ENCODE measurements at places on chromosomes 5 and 9.

- DNase-seq, result no peak
Measured at GRCh38 chr5:154342211-154342610, 103.6 kb upstream of the SAP30L start.

DNA sequence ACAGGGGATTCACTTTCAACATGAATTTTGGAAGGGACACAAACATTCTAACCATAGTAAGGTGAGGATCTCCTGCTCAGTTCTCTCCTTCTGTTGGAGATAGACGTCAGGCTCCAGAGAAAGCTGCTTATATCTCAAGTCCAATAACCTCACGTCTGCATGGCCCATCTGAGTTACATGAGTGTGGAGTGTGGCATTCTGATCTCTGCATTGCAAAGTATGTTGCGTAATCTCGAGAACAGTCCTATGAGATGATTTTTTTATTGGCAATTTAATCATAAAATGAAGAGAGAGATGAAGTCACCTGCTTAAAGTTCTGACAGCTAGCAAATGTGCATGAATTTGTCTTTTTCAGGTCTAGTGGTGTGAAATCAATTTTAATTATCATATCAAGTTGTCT, 118.8 kb downstream of the SLC12A2 start:
- DNase-seq, result no peak

DNA sequence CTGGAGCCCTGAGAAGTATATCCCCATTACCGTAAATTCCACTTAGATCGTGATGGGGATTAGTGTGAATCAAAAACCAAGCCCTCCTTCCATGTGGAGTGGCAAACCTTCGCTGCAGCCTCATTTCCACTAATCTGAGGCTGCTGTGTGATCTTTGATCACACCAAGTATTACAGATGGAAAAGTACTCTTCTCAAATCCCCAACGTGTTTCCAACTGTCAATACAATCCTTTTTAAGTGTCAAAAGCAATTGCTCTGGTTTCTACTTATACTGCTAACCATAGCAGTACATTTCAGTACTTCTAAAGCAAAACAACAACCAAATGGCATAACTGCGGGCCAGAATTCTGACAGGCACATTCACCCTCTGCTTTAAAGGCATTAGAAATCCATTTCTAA, 307.7 kb upstream of the ADAMTS16 start:
- DNase-seq, result no peak

GRCh38 chr9:77783518-77783917, 135.4 kb upstream of the GNA14 start:
- DNase-seq, result no peak

GRCh38 chr5:95304711-95305110, 19.8 kb upstream of the MCTP1 start:
- no peak for DNase-seq

- DNase-seq, result no peak
Measured at GRCh38 chr9:123268199-123268464, 254 bp downstream of the STRBP start.

DNA sequence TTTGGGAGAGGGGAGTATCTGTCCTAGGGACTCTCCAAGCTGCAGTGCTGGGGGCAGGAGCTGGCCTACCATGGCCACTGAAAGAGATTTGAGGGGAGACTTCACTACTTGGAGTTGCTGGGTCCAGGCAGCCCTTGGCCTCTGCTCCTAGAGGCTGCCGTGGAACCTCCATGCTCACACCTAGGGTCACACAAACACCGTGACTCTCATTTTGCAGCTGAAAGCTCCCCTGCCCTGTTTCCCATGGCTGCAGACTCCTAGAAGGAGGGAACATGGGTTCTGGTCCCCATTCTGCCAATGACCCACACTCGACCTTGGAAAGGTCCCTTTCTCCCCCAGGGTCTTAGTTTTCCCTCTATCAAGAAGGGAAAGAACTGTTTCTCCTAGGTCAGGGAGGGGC, 147.1 kb upstream of the PPP1R26 start:
- no peak for DNase-seq

GRCh38 chr5:1673042-1673677, 126.5 kb downstream of the MRPL36 start:
- DNase-seq, result no peak

- DNase-seq, result no peak
Measured at GRCh38 chr5:79756076-79756475, 66.4 kb downstream of the CMYA5 start.

DNA sequence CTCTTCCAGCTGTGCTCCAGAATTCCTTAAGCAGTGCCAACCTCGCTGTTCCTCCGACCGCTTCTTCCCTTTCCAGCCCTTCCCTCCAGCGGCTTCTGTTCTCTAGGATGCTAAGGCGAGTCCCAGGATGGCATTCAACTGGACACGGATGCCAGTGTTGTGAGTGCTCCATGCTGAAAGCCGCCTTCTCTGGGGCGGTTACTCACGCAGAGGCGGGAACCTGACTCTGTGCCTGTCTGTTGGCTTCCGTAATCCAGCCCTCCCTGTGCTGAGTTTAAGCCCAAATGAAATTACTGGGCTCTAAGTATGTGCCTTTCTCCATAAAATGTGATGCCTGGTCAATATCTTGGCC, 20.2 kb downstream of the COL5A1 start:
- DNase-seq, result no peak

DNA sequence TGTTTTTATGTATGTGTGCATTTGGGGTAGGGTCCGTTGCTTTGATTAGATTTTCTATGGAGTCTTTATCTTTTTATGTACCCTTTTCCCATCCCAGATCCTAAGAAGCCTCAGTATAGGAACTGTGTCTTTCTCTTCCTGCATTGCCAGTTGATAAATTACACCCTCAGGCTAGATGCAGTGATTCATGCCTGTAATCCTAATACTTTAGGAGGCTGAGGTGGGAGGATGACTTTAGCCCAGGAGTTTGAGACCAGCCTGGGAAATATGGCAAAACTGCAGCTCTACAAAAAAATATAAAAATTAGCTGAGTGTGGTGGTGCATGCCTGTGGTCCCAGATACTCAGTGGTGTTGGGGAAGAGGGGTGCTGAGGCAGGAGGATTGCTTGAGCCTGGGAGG, 40.2 kb downstream of the NLN start:
- DNase-seq, result no peak

- DNase-seq, result no peak
Measured at GRCh38 chr9:127140181-127140580, 17.7 kb upstream of the ANGPTL2 start.

GRCh38 chr9:116144555-116144954, 9.0 kb upstream of the PAPPA start:
- DNase-seq, result no peak

DNA sequence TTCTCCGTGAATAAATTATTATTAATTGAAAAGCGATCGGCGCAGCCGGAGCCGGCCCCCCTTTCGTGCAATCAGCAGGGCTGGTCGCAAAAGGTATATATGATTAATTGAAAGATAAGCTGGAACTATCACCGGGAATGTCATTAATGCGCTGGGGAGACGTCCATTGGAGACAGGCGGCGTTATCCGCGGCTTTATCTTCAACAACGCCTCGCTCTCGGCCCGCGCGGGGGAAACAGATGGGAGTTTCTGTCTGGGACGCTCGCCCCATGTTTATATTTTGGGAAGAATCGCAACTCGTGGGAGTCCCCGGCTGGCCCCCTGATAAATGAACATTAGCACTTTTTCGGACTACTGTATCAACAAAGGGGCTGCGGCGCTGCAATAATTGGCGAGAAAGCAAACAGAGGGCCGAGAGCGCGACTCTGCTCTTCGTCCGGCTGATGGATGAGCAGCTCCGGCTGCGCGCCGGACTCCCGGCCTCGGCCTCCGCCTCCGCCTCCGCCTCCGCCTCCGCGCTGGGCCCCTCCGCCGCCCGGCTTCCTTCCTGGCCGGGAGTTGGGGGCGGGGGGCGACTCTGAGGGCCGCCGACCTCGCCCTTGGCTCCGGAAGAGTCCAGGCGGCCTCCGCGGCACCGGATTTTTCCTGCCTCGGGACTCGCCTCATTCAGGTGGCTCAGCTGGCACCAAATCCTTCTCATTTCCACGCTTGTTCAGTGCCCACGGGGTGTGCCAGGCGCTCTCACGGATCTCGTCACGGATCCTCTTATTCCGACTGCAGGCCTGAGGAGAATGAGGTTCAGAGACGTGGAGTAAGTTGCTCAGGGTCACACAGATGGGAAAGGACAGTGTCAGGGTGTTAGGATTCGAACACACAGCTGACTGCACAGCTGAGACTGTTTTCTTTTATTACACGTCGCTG, 3.6 kb upstream of the NKX2-5 start:
- no peak for DNase-seq

- DNase-seq, result no peak
Measured at GRCh38 chr5:116343961-116344360, 230.7 kb downstream of the SEMA6A start.

- no peak for DNase-seq
Measured at GRCh38 chr5:159897786-159898393, 18.4 kb upstream of the ADRA1B start.

- no peak for DNase-seq
Measured at GRCh38 chr5:172648755-172649154, 7.7 kb downstream of the NEURL1B start.

DNA sequence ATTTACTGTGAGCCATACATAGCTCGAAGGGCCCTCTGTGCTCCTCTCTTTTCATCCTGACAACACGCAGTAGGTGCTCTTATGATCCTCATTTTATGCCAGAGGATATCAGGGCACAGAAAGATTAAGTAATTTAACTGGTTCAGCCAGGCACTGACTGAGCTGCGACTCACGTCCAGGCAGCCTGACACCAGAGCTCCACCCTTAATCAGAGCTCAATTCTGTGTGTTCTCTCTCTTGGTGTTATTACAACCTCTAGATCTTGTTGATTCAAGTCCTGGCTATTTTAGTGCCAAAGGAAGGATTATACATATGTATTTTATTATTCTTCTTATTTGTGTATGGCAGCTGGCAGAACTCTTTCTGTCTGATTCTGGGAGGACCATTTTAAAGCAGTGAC, 59.7 kb downstream of the OSMR start:
- no peak for DNase-seq

GRCh38 chr9:79694208-79694607, 122.4 kb downstream of the TLE4 start:
- DNase-seq, result no peak

DNA sequence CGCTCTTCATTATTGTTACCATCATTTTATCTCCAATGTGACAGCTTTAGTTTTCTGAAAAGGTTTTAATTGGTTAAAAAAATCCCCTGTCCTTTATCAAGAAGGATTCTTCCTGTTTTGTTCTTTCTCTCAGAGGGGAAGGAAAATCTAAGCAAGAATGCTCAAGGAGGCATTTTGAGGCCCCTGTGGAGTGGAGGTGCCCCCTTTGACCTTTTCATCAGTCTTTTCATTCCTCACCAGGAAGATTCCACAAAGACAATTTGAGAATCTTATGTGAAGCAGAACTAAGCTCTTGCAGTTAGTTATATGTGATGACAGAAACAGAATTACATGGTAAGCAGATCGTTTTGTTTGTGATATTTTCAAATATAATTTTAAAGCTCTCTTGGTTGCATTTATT, 489.6 kb downstream of the MAN2A1 start:
- DNase-seq, result no peak

DNA sequence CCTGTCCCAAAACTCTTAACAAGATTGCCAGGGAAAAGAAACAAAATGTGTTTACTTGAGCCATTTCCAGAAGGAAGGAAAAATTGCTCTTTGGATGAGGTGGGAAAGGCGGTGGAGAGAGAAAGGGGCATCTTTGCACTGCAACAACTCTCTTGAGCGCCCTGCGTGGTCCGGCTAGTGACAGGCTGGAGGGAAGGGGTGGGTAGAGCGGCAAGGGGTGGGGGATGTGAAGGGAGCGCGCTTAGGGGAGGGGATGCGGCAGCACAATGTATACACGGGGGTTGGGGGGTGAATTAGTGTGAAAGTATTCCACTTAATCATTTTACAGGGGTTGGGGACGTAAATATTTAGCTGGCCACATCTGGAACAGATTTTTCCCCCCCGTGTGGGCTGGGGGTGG, 1.3 kb downstream of the FGF10 start:
- no peak for DNase-seq

DNA sequence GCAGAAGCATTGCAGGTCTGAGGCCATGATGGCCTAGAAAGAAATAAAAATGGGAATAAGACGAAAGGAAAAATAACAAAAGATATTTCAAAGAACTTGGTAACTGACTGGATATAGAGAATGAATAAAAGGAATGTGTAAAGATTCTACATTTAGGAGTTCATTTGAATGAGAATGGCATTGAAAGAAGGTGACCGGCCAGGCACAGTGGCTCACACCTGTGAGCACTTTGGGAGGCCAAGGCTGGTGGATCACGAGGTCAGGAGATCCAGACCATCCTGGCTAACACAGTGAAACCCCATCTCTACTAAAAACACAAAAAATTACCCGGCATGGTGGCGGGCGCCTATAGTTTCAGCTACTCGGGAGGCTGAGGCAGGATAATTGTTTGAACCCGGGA, 8.6 kb downstream of the ZBTB26 start:
- no peak for DNase-seq

DNA sequence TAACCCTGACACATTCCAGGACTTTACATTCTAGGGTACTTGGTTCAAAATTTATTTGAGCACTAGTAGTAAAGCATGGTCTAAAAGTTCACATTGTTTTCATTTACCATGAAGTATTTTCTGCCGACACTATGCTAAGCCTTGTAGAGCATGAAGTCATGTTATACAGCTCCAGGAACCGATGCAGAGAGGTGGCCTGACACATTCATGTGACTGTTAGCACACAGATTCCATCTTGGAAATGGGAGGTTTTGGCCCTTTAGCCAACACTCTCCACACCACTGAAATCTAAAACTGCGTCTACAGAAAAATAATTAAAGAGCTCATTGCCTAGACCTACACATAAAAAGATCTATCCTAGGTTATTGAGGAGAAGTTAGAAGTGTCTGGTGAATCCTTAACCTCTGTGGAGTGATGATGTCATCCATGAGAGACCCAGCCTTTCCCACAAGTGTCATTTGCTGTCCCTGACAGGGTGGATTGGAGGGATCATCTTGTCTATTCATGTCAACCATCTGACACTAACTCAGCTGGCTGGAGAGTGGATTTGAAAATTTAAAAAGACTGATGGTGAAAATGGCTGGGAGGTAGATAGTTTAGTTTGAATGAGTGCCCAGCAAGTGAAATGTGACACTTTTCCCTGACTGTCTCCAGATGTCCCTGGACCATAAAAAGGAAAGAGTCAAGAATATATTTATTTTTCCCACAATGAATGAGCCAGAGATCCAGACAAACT, 1.3 kb downstream of the RANBP3L start:
- no peak for DNase-seq

DNA sequence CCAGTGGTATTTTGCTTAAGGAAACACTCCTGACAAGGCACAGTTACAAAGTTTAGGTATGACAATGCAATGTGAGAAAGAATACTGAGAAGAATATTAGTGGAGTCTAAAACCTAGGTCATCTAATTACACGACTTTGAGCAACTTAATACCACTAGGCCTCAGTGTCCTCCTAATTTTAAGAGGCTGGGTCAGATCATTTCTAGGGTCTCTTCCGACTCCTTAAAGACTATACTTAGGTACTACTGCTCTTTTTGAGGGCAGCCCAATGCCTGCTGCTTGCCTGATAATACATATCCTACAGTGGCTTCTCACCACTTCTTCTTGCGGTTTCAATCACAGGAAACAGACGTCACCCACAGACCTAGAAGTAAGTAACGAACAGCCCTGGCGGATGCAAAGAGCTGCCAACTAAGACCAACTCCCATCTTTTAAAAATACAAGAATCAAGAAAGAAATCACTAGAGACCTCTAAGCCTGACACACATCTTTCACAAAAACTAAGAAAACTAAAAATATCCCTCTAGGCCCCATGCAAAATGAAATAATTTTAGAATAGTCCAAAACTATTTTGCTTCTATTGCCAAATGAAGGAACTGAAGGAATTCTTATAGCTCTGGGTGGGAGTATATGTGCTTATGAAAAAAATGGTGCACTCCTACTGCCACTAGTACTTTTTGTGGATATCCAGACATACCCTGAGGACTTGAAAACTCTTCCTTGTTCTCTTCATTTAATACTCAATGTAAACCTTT, 13.1 kb downstream of the DIAPH1 start:
- DNase-seq, result no peak
